ENCODE measurements at places on chromosomes 4 and X.

DNA sequence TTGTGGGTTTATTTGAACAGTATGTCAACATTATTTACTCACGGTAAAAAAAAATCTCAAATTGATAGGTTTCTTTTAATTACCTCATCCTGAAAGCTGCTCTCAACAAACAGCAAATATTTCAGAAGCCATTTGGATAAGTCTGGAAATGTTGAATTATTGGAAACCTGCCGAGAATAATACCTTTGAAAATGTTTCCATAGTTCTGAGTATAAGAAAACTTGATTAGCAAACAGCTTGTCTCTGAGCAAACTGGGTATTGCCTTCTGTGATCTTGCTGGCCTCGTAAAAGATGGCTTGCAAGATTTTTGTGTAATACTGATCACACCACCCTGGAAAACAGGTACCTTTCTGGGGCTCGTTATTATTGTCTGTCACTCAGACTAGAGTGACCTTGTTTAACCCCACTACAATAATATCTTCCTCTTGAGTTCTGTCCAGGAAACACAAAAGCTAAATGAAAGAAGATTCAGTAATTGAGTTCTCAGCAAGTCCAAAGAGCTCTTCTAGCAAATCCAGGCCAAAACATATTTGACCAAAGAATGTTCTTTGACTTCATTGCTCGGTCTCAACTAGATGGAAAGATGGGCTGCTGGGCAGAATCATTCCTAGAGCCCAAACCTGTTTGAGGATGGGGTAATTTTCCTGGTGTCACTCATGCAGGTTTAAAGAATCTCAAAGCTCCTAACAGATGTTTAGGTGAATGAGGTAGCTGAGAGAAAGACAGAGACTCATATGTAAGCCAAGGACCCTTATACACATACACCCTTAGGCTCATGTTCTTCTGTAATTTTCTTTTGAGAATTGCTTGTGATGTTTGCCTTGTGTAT is 255.6 kb upstream of the JADE1 start:
- DNase-seq, result no peak

- DNase-seq, result no peak
Measured at GRCh38 chr4:99861120-99861905, 32.9 kb downstream of the LAMTOR3 start.

GRCh38 chr4:120281581-120281980 is 214.9 kb upstream of the MAD2L1 start:
- DNase-seq, result no peak

GRCh38 chrX:147173594-147173993 is 359.1 kb upstream of the CXorf51A start:
- no peak for DNase-seq

- no peak for DNase-seq
Measured at GRCh38 chr4:10158333-10158942, 41.8 kb upstream of the WDR1 start.
